ENCODE measurements at places on chromosomes 7 and 10. TPM values are rescaled to one million over a fixed set of nuclear protein-coding genes. Genes with fewer than 3 reads are reported as not detected.

- no peaks in the 10 kb centered on the region for H3K36me3 ChIP-seq
- no peaks in the 10 kb centered on the region for H3K27me3 ChIP-seq
- no peak overlapping the region for H3K27ac ChIP-seq
- no peak overlapping the region for H3K4me3 ChIP-seq
Observed at GRCh38 chr10:103708627-103709288, 146.6 kb downstream of the SH3PXD2A start.

GRCh38 chr7:75986147-75986781 is 8.1 kb downstream of the TMEM120A start:
- H3K4me3 ChIP-seq: no peak overlapping the region
- DNase-seq: no peak
- no peaks in the 10 kb centered on the region for H3K27me3 ChIP-seq
- no peaks in the 10 kb centered on the region for H3K36me3 ChIP-seq
- no peak overlapping the region for H3K27ac ChIP-seq

GRCh38 chr10:13528123-13528874 is 515 bp downstream of the BEND7 start:
- no peak overlapping the region for H3K27ac ChIP-seq
- no peak overlapping the region for H3K4me3 ChIP-seq
- peaks cover 21% of the 10 kb centered on the region for H3K27me3 ChIP-seq
- H3K4me1 ChIP-seq: peaks cover 5% of the 10 kb centered on the region
- no peaks in the 10 kb centered on the region for H3K36me3 ChIP-seq
- no peak for DNase-seq

DNA sequence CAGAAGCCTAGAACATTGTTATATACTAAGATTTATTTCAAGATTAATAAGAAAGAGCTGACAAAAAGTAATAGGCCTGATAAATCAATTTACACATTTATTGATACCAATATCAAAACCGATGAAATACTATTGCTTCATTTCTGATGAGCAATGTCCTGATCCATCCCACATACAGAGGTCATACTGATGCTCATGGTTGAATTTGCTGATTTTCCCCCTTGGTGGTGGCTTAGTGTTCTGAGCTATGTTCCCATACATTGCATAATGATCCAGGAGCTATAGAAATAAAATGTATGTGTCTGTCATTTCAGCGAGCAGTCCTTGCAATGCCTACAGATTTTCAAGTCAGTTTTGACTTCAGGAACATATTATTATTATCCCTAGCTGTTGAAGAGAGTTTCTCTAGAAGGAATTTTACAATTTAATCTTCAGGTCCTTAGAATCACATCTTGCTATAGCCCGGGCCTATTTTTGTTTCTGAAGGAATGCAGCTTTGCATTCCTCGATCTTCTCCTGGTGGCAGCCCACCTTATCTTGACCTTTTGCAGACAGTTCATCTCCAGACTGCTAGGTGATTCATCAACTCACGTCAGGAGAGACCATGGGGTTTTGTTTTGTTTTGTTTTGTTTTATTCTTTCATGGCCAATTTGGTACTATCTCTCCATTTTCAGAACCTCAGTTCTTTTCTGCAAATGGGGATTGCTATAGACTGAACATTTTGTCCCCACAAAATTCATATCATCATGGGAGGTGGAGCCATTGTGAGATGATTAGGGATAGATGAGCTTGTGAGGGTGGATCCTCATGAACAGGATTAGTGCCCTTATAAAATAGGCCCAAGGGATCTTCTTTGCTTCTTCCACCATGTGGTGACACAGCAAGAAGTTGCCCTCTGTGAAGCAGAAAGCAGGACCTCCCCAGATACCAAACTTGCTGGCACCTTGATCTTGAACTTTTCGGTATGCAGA is 465.6 kb upstream of the IGFBP3 start:
- H3K27ac ChIP-seq: no peak overlapping the region
- H3K4me3 ChIP-seq: no peak overlapping the region
- no peaks in the 10 kb centered on the region for H3K36me3 ChIP-seq
- no peak for DNase-seq

Gene IRF5
- 15.2 TPM for polyA plus RNA-seq

Gene STEAP4
- not detected for polyA plus RNA-seq

GRCh38 chr7:70032649-70033048 is 434.4 kb downstream of the AUTS2 start:
- H3K27ac ChIP-seq: no peak overlapping the region
- no peak for DNase-seq
- no peaks in the 10 kb centered on the region for H3K27me3 ChIP-seq
- H3K4me1 ChIP-seq: no peaks in the 10 kb centered on the region

Data from CD8-positive, alpha-beta memory T cell (primary cell).